Stimulated activated CD4-positive, alpha-beta T cell treated with anti-CD3 and anti-CD28 coated beads, Interleukin-4, amount 100 ng/mL, for 1 hour (primary cell): ENCODE measurements at places on chromosomes 2 and 18.

GRCh38 chr18:45617284-45617683, 2.0 kb downstream of the SLC14A2 start:
- no peak for DNase-seq

DNA sequence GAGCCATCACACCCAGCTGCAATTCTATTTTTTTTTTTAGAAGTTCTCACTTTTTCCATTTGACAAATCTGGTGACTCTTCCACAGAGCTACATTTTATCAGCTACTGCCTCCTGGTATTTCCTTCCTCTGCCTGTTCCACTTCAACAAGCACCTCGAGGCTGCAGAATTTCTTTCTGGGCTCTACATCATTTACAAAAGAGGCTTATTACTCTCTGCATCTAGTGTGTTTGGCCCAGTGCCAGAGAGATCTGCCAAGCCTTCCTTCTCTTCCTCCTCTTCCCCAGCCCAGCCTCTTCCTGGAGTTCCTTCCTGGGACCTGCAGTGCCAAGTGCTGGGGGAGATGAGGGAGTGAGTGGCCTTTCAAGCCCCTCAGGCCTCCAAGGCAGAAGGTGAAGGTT, 119.6 kb upstream of the ITGA6 start:
- DNase-seq, result no peak

- DNase-seq, result no peak
These were observed 26.8 kb upstream of the DCC start for GRCh38 chr18:52313213-52313612.

DNA sequence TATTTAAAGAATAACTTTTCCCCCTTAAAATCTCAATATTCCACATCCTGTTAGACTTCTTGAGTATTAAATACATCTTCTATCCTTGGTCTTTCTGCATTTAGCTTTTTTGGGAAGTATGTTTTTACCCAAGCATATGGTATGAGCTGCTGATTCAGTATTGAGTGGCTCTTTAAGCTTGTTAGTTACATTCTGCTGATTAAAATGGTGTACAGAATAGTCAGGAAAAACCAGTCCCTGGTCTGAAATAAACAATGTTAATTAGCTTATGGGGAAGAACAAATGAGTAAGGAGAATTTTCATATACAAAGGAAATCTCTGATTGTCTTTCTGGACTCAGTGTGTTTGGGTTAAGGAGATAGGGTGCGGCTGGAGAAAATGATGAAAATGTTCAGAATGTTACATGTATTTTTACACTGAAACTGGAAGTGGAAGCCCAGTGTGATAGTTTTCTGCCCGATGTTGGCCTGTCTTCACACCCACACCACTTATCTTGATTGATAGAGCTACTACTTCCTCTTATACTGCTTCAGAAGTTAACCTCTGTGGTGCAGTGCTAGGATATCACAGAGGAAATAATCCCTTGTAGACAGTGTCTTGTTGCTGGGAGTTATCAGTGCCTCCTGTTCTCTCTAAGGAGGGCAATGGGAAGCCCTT, 84.0 kb downstream of the MSH2 start:
- DNase-seq, result no peak

GRCh38 chr2:20015482-20016083, 3.1 kb upstream of the MATN3 start:
- DNase-seq, result no peak

GRCh38 chr18:77208964-77209363, 40.7 kb upstream of the GALR1 start:
- DNase-seq, result no peak

- no peak for DNase-seq
These were observed 389.4 kb upstream of the KLHL29 start for GRCh38 chr2:22995576-22995975.

GRCh38 chr2:602571-603359, 74.4 kb downstream of the TMEM18 start:
- no peak for DNase-seq

DNA sequence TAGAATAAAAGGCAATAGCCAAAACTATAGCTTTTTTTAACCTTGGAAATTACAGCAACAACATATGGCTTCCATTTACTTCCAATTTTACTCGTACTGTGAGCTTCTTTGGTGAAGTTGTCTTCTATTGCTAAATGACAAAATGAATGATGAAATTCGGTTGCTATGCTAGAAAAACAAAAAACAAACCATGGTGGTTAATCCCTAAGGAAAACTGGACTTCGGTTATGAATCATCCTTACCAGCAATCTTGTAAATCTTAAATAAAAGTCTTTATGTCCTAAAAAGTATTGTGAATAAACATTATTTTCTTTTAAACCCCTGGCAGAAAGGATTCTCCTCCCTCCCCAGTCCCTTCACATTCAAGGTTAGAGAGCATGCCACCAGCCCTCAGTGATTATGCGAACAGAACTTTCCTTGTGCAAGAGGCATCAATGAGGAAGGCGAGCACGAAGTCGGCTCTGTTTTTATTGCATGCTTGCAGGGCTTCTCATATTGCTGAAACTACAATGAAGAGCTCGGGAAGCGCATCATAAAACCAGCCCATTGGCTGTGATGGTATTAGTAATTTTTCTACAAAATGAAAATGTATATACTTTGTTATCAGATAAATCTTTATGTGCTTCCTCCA, 62.9 kb downstream of the ZNF521 start:
- DNase-seq, result no peak

- DNase-seq, result no peak
These were observed 197.2 kb downstream of the HDAC4 start for GRCh38 chr2:239203443-239204135.

DNA sequence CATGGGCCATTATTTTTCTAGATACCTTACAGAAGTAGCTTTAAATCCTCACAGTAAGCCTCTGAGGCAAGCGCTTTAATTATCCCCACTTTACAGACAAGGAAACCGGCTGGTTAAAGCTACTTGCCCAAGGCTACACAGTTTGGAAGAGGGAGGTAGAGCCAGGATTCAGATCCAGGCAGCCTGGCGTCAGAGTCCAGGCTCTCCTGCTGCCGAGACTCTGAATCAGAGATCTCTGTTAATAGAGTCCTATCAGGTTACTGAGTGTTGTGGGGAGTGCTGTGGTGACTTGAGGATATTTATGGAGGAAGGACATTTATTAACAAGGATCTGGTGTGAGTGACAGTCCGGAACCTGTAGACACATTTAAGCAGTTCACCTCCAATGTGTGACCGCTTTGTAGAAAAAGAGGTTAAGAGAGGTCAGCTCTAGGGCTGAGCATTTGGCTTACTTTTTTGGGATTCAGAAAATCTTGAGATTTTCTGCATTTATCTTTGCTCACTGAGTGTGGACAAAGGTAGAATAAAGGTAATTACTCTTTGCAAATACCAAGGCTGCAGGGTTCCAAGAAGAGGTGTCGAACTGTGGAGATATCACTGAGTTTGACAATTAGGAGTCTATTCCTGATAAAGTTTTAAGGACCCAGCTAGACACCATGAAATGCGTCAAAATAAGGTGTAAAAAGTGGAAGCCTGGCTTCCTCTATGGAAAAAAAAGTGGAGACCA, 1.6 kb upstream of the CEP192 start:
- DNase-seq, result no peak

DNA sequence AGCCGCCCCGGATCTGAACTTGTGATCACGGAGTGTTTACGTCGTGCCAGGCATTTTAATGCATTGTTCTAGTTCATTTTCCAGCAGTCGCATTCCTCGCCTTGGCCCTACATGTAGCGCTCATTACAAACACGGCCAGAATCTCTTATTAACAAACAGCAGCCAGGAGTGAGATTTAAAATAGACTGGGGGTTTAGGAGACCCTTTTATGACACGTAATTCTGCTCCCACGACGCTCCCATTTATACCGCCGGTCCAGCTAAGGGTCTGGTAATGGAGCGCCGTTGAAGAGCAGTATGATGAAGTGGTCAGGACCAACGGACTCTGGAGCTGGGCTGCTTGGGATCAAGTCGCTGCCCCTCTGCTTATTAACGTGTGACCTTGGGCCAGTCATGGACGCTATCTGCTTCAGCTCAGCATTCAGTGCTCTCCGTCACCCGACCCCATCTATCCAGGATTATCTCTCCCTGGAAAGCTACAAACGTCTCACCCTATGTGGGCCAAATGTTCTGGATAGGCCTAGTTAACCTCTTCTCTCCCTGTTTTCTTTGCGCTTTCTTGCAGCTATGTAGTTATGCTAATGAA, 745 bp downstream of the MSH2 start:
- no peak for DNase-seq

DNA sequence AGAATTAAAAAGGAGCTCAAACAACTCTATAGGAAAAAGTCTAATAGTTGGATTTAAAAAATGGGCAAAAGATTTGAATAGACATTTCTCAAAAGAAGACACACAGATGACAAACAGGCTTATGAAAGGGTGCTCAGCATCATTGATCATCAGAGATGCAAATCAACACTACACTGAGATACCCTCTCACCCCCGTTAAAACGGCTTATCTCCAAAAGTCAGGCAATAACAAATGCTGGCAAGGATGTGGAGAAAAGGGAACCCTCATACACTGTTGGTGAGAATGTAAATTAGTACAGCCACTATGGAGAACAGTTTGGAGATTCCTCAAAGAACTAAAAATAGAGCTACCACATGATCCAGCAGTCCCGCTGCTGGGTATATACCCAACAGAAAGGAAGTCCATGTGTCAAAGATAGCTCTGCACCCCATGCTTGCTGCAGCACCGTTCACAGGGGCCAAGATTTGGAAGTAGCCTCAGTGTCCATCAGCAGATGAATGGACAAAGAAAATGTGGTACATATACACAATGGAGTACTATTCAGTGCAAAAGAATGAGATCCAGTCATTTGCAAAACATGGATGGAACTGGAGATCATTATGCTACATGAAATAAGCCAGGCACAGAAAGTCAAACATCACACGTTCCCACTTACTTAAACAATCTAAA, 46.7 kb upstream of the B3GNT7 start:
- DNase-seq, result no peak

- DNase-seq, result no peak
These were observed 104.6 kb downstream of the PTPN4 start for GRCh38 chr2:119864318-119864717.

- no peak for DNase-seq
These were observed 800 bp upstream of the RALB start for GRCh38 chr2:120251880-120252224.

DNA sequence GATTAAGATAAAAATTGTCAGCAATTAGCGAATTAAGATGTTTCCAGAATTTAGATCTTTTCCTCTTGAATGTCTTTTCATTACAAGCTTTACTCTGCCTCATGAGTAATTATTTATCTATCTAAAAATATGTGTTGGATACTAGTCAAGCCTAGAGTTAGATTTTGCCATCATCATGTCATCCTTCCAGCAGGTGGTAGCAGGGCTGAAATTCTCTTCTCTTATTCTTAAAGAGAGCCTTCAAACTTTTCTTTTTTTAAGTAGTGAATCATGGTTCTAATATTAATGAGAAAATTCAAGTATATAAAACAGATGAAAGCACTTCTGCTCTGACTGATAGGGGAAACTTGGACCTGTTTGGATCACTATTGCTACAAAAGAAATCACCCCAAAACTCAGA, 240.7 kb upstream of the EPAS1 start:
- DNase-seq, result no peak

DNA sequence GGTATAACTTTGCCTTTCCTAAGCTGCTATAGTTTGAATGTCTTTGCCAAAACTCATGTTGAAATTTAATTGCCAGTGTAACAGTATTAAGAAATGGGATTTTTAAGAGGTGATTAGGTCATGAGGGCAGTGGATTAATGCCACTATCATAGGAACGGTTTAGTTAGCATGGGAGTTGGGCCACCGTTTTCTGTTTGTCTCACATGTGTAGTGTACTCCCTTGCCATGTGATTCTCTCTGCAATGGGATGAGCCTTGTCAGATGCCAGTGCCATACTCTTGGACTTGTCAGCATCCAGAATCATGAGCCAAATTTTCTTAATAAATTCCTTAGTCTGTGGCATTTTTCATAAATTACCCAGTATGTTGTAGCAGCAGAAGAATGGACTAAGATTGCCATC, 388.9 kb upstream of the RGPD4 start:
- DNase-seq, result no peak

DNA sequence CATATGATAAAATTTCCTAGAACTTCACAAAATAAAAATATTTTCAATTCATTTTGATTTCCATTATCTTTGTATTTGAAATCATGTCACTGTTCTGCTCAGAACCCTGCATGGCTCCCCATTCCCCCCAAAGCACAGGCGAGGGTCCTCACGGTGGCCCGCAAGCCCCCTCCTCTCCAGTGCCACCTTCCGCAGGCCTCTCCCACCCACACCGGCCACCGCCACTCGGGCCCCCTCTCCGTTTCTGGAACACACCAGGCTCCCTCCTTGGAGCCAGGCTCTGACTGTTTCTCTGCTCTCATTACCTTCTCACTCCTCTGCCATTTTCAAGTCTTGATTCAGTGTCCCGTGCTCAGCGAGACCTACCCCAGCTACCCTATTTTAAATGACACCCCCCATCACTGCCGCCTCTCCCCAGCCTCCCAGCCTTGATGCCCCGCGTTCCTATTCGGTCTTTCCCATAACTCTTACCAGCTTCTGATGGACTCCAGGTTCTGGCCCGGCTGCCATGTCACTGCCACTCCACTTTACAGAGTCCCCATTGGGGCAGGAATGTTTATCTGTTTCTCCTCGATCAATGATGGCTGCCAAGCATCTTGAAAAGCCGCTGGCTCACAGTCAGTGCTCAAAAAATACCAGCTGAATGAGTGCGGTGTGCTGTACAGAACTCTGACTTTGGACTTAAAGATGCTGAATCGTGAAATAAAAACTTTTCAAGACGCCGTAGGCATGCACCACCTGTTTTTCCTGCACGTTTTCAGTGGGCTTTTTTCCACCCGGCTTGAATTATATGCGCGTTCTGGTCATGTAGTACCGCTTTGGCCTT, 201.0 kb downstream of the GBX2 start:
- DNase-seq, result no peak

- DNase-seq, result no peak
These were observed 63.9 kb downstream of the GYPC start for GRCh38 chr2:126719833-126720351.

DNA sequence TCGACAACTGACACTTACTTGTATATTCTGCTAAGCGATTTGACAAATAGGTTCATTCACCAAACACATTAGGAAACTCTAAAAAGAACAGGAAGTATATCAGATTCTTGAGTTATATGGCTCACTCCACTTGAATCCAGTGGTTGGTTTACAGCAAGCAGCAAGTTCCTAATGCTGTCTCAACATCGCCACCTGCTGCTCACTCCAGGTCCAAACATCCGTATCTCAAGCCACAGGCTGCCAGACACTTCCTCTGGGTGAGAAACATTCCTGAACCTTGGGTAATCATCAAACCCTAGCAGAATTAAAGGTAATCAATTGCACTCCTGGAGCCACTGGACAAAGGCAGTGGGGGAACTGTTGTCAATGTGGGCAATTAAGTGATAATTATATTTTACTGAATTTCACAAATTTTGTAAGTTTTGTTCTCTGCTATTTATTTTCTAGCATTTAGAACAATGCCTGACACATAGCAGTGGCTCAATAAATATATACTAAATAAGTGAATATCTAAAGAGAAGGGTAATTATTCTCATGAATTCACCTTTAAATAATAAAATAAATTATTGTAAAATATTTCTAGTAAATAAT, 107.1 kb upstream of the TTN start:
- DNase-seq, result peak; percentile 72

GRCh38 chr18:55013685-55014084, 54.4 kb upstream of the CCDC68 start:
- no peak for DNase-seq

GRCh38 chr2:29923110-29923721, 1.8 kb upstream of the ALK start:
- peak; percentile 35 for DNase-seq

GRCh38 chr2:39216346-39217191, 27.2 kb downstream of the CDKL4 start:
- peak; percentile 46 for DNase-seq
